SIG-M5 (cell line): ENCODE measurements at places on chromosomes 2 and 18.

DNA sequence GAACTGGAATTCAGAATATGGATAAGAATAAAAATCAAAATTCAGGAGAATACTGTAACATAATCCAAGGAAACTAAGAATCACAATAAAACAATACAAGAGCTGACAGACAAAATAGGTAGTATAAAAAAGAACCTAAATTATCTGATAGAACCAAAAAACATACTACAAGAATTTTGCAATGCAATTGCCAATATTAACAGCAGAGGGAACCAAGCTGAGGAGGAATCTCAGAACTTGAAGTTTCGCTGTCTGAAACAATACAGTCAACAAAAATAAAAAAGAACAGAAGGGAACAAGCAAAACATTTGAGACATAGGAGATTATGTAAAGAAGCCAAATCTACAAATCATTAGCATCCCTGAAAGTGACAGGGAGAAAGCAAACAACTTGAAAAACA is 84.1 kb upstream of the GALNT13 start:
- no peak for DNase-seq

GRCh38 chr18:67789165-67789545 is 272.6 kb upstream of the DSEL start:
- DNase-seq, result no peak

DNA sequence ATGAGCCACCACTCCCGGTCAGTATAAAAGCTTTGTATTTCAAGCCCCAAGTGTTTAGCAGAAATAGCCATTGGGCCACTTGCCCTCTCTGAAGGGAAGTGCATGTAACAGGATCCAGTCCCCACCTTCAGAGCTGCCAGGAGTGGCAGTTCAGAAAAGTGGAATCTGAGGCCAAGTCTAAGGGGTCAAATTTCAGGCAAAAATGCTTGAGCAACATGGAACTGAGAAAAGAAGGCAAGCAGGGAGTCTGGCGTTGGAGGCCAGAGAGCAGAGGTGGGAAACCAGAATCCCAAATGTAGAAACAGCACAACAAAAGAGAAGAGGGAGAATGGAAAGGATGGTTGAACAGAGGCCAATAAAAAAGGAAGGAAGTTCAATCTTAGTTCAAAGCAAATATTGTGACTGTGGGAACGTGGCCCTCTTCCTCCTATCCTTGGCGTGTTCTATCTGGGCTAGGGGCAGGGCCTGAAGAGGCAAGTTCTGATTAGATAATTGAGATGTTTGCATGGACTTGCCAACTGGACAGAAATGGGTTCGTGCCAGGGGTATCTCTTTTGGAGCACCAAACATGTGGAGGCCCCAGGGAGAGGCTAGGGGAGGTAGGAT is 102.2 kb downstream of the AP1S3 start:
- no peak for DNase-seq

- no peak for DNase-seq
Observed at GRCh38 chr2:237732790-237733381, 65.7 kb upstream of the RBM44 start.

- DNase-seq, result no peak
Observed at GRCh38 chr2:176569574-176569973, 300.3 kb downstream of the MTX2 start.

- DNase-seq, result no peak
Observed at GRCh38 chr2:158095912-158096311, 5.8 kb upstream of the UPP2 start.

DNA sequence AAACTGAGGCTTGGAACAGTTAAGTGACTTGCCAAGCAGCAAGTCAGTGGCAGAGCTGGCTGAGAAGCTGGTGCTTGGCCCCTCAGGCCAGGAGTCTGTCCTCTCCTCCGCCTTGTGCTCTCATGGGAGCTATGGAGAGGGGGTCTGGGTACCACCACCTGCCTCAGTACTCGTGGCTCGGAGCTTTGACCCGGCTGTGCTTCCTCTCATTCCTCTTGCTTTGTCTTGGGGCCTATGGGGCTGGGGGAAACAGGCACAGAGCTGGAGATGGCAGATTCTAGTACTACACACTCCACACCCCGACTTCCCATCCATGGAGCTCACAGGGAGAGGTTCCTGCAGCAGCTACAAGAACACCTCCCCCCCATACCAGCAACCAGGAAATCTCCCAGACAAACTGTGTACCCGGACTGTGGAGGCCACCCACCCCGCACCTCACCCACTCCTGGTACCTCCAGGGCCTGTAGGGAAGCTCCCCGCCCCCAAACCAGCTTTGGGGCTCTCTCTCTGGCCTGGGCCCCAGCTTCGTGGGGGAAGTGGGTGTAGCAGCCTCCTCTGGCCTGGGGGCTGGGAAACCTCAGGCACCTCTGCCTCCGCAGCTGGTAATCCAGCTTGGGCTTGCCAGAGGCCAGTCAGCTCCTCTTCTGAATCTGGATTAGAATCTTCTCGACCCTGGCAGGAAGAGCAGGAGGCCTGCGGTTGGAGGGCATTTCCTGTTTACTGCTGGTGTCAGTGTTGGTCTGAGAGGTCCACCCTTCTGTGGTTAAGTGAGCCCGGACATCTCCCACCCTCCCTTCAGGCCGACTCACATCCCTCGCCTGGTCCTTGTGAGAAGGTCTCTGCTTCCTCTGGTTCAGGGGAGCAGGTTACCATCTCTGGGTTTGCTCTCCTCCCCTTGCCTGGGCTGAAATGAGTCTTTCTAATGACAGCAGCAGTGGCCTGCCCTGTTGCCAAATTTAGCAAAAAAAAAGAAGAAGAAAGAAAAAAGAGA is 22.3 kb upstream of the RHOB start:
- no peak for DNase-seq

- no peak for DNase-seq
Observed at GRCh38 chr2:9101763-9102425, 98.4 kb upstream of the MBOAT2 start.

DNA sequence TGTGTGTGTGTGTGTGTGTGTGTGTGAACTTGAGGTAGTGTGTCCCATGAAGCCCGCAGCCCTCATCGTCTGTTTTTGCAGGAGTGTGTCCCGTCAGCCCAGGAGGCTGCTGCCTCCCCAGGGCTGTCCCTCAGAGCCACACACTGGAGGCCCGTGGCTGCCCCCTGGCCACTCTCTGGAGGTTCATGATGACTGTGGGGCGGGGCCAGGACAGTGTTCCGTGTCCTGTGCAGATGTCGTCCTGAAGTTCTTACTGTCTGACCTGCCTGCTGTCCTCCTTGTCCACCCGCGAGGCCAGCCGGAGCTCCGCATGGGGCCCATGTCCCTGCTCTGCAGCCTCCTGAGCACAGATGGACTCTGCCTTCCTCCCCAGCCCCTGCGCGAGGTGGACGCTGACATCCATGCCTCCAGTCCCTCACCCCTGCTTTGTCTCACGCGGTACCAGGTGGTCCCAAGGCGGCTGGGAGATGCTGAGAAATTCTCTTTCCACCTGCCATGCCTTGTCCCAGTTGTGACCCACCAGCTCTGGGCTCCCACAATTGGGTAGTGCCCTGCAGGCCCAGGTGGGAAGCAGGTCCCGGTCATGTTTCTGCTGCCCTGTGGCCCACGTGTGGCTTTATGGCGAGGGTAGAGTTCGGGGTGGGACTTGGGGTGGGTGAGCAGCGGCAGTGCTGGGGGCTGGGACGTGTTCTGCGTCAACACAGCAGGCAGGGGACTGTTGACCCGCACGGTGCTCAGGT is 92.8 kb downstream of the NFATC1 start:
- DNase-seq, result no peak

DNA sequence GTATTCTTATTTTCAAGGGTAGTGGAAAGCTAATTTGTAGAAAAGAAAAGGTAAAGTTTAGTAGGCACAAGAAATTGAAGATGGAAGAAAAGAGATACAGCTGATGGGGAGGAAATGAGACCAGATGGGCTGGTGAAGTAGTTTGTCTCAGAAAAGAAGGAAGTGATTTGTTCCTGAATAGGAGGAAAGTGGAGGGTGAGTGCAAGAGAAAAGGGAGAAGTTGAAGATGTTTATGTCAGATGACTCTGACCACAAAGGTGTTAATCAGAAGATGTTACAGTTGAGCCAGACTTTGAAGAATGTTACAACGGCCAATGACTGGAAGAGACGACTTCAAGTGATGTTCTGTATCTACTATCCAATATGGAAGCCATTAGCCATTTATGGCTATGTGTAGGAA is 21.2 kb downstream of the ZSCAN30 start:
- DNase-seq, result no peak

DNA sequence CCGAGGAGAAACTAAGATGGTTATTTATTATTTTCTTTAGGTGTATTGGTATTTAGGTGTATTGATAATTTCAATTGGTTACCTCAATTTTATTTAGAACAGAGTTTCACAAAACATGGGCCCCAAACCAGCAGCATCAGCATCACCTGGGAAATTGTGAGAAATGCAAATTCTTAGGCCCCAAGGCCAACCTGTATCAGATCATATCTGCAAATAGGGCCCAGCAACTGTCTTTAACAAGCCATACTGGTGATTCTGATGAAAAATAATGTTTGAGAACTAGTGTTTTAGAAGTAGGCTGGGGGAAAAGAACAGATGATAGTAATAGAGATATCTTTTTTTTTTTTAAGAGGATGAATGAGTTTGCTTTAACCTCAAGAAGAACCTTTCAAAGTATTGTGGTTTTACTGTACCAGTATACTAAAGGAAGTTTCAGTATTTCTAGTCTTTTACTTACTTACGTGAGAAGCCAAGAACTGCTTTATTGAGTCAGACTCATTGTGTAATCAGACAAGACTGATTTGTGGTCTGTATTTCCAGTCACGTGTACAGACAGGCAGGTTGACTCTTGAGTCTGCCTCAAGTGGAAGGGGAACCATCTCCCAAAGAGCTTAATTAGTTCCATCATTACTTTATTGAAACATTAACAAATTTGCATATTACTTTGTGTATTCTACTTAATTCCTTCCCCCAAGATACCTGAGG is 60.4 kb upstream of the GAREM1 start:
- no peak for DNase-seq

DNA sequence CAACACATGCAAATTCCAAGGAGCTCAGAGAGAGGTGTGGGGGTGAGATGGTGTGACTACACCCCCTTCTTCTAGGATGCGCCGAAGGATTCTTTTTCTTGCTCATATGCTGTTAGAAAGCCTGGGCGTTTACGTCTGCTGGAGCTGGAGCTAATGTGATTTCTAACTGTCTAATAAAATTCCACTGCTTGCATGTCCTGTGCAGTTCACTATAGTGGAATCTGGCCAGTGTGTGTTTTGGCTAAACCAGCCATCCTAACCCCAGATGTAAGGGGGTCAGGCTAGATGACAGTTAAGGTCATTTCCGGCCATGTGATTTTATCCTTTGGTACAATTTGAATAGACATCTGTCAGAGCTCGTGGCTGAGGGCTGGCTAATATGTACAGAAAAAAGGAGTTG is 194.1 kb downstream of the PRKCE start:
- no peak for DNase-seq

GRCh38 chr2:106839849-106840595 is 45.9 kb downstream of the ST6GAL2 start:
- no peak for DNase-seq

DNA sequence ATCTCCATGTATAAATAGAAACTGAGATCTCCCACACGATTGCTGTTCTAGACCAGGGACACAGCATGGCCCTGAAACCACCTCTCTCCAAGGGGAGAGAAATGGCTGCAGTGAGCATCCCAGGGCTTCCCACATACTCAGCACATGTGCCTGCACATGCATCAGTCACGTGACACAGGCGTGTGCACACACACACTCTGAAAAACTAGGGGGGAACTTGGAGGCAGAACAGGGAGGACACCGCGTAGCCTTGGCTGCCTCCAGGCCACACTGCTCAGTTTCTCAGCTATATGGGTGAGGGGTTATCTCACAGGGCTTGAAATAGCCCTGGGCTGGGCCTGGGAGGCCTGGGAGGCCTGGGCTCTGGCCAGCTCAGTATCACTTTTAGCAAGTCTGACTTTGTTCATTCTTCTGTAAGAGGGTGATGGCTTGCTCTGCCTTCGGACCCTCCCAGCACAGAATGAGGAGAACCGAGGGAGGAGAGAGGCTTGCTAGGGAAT is 66.9 kb downstream of the EMX1 start:
- DNase-seq, result no peak

DNA sequence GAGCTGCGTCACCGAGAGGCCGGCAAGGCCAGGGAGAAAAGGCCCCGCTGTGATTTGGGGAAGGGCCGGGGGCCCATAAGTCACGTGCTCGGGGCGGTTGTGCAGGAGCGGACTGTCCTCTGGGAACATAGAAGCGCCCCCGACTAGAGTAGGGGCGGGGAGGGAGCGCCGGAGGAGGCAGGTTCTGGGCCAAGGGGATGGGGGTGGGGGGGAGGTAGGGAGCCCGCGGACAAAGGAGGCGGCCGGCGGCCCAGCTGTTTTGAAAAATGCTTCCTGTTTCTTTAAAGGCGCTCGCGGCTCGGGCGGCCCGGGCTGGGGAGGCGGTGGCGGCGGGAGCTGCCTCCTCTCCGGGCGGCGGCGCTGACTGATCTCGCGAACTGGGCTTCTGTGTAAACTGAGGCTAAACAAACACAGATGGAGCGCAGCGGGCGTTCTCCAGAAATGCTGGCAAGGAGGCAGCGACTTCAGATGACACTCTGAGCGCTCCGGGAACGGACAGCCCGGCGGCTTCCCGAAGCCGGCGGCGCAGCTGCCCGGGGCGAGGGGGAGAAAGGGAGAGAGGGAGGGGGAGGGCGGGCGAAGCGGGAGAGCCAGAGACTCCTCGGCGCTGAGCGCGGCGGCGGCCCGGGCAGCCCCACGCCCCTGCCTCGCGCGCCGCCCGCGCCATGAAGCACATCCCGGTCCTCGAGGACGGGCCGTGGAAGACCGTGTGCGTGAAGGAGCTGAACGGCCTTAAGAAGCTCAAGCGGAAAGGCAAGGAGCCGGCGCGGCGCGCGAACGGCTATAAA is at the start of gene ATOH8:
Gene ATOH8, plus strand, starts transcription at position 467 of the 788 bp plus-strand sequence. Its CDS starts 199 bp downstream, at position 666.
- no peak for DNase-seq

DNA sequence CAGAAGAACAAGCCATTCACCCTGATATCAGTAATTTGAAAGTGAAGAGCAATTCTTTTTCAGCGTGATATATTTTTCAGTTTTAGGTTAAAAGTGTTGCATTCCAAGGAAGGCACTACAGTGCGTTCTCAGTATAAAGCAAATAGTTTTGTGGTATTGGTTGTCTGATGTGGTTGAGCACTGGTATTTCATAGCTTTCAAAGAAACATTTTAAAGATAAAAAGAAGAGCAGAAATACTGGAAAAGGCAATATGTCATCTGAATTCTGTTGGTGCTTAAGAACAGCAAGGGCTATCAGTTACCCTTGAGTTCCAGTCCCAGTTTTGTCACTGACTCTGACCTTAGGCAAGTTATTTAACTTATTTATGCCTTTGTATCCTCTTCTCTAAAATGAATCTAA is 191.6 kb downstream of the BABAM2 start:
- no peak for DNase-seq

DNA sequence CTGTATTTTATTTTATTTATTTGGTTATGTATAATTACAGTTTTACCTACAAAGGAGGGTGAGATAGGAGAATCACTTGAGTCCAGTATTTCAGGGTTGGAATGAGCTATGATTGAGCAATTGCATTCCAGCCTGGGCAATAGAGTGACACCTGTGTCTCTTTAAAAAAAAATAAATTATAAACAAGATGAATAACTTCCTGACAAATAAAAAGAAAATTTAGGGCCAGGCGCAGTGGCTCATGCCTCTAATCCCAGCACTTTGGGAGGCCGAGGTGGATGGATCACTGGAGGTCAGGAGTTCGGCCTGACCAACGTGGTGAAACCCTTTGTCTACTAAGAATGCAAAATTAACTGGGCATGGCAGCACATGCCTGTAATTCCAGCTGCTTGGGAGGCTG is 17.3 kb downstream of the MTA3 start:
- no peak for DNase-seq

- no peak for DNase-seq
Observed at GRCh38 chr2:200944467-200945394, 18.7 kb downstream of the ORC2 start.

GRCh38 chr2:177748360-177748759 is 324.2 kb downstream of the PDE11A start:
- DNase-seq, result no peak
